ENCODE measurements at places on chromosomes 12 and 14.

DNA sequence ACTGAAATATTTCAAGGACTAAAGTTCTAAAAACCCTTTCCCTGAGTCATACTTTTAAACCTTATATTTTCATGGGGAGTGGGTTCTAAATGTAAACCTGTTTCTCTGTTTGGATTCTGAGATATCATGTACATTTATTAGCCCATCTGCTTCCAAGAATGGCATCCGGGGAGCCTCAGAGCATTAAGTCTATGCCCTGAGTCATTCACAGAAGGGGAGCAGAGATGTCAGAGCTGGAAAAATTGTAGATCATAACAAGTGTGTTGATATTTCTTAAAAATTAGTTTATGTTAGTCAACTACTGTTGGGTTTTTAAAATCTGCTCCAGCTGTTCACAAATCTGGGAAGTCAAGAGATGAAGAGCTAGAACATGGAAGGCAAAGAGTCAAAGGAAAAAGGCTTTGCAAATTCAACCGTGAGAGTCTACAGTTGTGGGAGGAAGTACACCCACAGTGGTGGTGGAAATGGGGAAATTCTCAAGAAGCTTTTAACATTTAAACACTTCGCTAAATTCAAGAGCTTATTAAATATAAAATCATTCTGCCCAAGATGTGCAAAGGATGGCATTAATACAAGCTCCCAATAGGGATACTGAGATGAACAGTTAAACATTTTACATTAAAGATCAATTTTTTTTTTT, 70.5 kb upstream of the FLRT2 start:
- no peak for ATAC-seq

- no peak for ATAC-seq
Observed at GRCh38 chr12:13071305-13072280, 27.4 kb downstream of the FAM234B start.

DNA sequence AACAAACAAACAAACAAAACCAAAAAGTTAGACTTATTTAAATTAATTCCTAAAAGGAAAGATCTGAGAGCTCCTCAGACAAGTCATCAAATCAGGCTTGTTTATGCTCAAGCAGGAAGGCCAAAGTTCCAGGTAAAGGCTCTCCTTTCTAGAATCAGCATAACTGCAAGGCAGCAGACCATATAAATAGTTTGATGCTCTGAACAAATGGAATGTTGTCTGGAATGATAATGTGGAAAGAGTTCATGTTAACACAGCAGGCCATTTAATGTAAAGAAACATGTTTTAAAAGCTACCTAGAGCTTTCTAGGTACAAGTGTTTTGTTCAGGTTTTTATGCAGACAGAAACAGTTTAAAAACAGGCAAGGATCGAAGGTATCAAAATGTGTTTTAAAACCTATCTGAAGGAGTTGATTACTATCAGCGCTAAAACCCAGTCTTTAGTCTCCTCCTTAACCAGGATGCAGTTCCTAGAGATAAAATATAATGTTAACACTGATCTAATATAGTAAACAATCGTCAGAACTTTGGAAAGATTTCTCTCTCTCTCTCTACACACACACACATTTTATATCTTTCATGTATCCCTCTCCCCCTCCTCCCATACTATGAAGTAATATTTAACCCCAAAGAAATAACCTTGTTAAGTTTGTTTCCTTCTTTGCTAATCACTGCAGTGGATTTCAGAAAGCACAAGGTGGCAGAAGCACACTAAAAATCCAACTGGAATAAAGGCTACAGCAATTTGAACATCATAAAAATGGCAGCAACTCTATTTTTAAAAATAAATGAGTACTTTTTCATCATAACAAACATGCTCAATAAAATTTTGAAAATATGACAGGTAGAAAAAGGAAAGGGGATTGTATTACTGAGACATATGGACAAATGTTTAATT, 135.5 kb downstream of the PAWR start:
- ATAC-seq: peak; percentile 80

DNA sequence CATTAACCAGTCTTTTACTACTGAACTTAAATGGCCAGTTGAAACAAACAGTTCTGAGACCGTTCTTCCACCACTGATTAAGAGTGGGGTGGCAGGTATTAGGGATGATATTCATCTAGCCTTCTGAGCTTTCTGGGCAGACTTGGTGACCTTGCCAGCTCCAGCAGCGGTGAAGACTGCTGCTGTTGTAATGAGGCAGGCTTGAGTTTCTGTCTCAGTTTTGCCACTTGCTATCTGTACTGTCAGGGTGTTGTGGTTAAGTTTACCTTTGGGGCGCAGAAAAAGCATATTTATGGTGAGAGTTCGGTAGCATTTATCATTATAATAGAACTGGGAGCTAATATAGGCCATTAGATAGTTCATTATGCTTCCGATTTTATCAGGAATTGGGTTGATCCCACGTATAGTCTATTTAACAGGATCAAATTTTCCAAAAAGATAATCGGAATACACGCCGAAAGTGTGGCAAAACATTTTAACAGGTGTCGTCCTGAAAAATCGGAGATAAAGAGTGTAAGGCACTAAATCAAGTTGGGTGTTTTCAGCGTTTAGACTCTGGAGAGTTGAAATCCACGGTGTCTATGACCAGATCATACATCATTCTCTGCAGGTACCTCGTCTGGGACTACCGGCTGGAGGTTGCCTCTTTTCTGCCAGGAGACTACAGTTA, 688 bp upstream of the NECAP1 start:
- peak; percentile 11 for ATAC-seq

DNA sequence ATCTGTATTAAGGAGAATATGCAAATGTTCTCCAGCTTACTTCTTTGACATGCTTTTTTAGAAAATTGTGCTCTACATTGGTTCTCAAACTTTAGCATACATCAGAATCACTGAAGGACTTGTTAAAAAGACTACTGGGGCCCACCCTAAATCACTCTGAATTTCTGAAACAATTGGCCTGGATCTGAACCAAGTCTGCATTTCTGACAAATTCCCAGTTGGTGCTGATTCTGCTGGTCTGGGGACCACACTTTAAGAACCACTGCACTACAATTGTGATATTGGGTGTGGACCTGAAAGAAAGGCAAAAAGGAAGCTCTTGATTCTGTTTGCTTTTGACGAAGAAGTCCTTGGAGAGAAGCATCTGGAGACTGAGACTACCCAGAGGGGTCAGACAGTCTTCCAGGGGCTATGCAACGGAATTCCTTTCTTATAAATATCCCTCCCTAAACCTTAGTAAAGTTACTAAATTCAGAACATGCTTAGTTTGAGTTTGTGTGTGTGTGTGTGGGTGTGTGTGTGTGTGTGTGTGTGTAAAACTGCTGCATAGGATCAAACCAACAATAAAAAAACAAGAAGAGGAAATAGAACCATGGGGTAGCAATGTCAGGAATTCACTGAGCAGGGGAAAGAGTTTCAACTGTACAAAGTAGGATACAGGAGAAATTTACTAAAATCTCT, 36.8 kb downstream of the EAPP start:
- no peak for ATAC-seq

All from SK-N-SH treated with all-trans-retinoic acid at 6 μM for 48 hours (cell line).